T1000 (cell line): ENCODE measurements at places on chromosomes 7 and 10.

- DNase-seq, result no peak
Observed at GRCh38 chr10:91220954-91221675, 652 bp downstream of the PCGF5 start.

GRCh38 chr10:74451127-74451829 is 300.3 kb downstream of the ADK start:
- DNase-seq, result no peak

DNA sequence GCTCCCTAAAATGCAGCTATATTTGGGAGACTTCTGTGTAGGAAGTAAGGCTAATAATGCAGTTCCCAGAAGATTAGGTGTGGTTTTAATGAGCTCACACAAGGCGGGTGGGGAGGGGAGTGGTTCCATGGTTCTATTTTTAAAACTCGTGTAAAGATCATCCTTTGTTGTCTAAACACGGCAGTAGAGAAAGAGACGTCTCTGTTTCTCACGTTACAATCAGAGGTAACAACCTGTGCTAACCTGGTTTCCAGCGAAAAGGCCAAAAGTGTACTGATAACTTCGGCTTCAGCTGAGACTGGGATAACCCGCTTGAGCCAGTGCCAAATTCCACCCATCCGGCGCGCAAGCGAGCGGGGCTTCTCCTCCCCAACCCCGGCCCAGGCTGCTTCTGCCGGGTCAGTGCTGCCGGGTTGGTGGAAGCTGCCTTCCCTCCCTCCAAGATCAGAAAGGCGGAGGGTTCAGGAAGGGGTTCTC is 2.5 kb upstream of the MAP3K8 start:
- no peak for DNase-seq

GRCh38 chr7:107721286-107721685 is 22.7 kb upstream of the CBLL1 start:
- DNase-seq, result no peak

- DNase-seq, result no peak
Observed at GRCh38 chr10:129961157-129961701, 2.8 kb downstream of the EBF3 start.

- no peak for DNase-seq
Observed at GRCh38 chr10:33279276-33279675, 55.2 kb downstream of the NRP1 start.

DNA sequence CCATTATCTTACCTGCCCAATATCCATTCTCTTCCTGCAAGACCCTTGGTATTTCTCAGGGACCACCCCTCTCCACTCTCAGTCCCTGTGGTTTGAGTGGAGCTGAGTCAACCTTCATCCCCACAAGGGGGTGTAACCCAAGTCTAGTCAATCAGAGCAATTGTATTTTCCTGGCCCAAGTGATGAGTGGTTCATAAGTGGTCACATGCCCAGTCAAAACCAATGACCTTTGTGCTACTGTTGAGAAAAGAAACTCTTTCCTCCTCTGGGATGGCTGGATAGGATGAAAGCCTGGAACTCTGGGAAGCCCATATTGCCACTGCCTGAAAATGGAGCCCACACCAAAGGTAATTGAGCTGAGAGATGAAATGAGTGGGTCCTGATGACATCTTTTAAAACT is 93.6 kb downstream of the SNX10 start:
- no peak for DNase-seq

DNA sequence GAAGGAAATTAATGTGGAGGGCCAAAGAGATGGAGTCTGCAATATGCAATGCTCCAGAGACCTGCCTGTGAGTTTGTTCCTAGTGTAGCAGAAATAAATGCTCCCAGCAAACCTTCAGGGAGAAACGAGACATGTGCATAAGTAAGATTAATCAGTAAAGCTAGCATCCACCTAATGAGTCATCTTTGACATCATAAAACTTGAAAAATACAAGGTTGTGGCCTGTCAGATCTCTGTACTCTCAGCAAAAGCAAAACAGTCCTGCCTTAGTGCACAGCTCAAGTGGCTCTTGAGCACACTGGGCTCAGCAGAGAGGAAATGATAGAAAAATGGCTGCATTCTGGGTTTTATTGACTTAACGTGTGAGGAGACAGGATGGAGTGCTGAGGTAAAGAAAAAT is 32.5 kb upstream of the ERCC6 start:
- no peak for DNase-seq

GRCh38 chr10:120905268-120905667 is 54.1 kb downstream of the WDR11 start:
- DNase-seq, result no peak

DNA sequence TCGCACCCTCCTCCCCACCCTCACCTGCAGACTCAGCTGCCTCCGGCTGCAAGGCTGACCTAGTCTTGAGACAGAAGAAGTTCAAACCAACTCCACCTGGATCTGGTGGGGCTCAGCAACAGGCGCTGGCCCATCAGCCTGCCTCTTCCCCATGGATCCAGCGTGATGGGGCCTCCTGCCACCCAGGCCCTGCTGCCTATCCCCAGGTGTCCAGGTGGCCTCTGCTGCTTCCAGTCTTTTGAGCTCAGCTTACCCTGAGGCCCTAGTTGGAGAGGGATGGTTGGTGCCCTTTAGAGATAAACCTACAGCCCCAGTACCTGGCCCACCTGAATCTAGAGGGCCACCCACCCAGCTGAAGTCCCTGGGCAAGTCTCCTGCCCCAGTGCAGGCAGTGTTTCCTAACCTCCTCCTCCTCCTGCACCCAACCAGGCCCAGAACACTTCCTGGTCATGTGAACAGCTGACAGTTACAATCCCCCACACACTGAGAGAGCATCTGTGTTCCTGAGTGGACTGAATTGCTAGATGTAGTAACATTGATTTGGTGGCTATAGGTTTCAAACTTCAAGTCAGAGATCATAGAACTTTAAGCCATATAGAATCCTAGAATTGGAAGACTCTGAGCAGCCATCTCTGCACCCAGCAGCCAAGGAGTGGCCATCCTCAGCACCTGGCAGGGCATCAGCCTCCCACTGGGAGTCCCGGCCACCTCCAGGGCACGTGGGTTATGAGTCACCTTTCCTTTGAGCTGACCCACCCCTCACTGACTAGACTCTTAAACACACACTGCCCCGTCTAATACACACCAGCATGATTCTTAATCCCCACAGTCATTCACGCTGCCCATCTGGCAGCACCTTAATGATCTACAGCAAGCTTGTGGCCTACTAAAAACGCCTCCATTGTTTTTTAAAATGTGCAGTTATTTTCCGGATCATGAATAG is 51.9 kb downstream of the ALOX5 start:
- DNase-seq, result no peak

DNA sequence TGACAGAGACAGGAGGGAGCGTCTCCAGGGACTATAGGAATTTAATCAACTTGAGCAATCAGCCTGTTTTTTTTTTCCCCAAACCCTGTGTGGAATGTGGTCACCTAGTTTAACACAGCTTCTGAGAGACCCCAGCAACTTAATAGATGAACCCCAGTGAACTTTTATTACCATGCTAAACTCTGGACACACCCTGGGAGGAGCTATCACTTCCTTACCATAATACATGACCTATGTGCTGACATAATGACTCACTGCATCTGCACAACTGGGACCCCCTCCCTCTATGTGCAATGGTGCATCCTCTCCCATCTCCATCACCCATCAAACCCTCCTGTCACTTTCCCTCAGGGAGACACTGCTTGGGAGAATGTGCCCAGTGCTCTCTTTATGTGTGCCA is 83.7 kb downstream of the EPC1 start:
- DNase-seq, result no peak

GRCh38 chr7:98204670-98205069 is 6.6 kb upstream of the BHLHA15 start:
- DNase-seq, result no peak

- DNase-seq, result no peak
Observed at GRCh38 chr7:45082031-45082830, 6.5 kb downstream of the NACAD start.

DNA sequence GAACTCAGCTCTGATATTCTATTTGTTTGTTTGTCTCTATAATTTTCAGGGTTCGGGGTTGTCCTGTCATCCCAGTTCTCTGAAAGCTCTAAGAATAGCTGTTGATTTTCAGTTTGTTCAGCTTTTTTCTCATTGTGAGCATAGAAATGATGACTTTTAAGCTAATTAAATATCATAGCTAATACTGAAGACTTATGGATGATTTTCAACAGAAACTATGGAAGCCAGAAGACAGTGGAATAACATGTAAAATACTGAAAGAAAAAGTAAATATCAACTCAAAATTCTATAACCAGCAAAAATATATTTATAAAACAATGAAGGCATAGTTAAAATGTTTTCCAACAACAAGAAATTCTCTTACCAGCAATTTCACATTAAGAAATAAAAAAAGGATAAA is 96.4 kb upstream of the ETV1 start:
- DNase-seq, result no peak

- DNase-seq, result peak; percentile 56
Observed at GRCh38 chr10:73096041-73096448, 621 bp downstream of the P4HA1 start.

DNA sequence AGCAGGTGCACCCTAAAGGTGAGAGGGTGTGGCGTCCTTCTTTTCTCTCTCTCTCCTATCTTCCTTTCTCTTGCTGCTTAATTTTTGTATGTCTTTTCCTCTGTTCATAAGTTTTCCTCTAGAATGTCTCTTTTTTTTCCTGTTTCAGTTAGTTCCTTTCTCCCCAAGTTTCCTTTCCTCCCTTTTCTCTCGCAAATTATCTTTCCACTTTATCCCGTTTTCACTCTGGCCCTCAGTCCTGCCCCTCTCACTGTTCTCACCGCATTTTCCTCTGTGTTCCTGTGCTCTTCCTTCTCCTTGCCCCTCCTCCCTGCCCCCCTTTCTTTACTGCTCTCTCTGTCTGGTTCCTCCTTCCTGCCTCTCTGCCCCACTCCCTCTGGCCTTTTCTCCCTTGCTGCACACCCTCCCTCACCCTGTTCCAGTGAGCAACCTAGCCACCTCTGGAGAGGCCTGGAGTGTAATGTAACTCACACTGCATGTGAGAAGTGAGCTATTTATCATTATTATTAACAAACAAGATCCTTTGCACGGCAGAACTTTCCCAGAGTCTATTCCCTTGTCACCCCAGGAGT is 158.5 kb downstream of the C10orf105 start:
- no peak for DNase-seq

- no peak for DNase-seq
Observed at GRCh38 chr7:119033641-119034040, 809.1 kb downstream of the ANKRD7 start.

- DNase-seq, result no peak
Observed at GRCh38 chr10:14598809-14599764, 175.6 kb downstream of the FAM107B start.

DNA sequence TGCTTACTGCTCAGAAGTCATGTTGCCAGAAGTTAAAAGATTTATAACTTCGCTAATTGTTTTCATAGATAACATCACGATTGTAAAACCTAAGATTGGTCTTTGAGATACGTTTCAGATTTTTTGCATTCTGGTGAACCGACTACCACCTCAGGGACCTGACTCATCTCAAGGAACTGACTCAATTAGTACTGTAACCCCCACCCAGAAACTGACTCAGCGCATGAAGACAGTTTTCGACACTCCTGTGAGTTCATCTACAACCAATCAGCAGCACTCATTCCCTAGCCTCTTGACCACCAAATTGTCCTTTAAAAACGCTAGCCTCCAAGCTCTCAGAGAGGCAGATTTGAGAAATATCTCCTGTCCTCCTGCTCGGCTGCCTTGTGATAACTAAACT is 72.3 kb downstream of the ELMO1 start:
- peak; percentile 68 for DNase-seq

GRCh38 chr10:90418869-90419652 is 438.8 kb downstream of the HTR7 start:
- peak; percentile 27 for DNase-seq

- no peak for DNase-seq
Observed at GRCh38 chr10:116477986-116478664, 50.5 kb downstream of the PNLIPRP3 start.

- DNase-seq, result no peak
Observed at GRCh38 chr10:6269953-6270867, 67.5 kb downstream of the PFKFB3 start.

DNA sequence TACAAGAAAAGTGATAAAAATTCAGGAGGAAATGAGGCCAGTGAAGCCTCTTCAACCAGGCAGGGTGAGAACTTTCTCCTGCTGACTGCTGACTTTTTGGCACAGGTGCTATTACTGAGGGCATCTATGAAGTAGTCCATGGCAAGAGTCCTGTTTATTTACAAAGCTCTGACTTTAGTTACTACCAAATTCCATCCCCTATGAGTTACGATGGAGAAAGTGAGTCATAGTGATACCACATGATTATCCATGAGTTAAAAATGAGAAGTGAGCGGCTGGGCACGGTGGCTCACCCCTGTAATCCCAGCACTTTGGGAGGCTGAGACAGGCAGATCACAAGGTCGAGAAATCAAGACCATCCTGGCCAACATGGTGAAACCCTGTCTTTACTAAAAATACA is 19.9 kb downstream of the CCDC3 start:
- DNase-seq, result no peak

DNA sequence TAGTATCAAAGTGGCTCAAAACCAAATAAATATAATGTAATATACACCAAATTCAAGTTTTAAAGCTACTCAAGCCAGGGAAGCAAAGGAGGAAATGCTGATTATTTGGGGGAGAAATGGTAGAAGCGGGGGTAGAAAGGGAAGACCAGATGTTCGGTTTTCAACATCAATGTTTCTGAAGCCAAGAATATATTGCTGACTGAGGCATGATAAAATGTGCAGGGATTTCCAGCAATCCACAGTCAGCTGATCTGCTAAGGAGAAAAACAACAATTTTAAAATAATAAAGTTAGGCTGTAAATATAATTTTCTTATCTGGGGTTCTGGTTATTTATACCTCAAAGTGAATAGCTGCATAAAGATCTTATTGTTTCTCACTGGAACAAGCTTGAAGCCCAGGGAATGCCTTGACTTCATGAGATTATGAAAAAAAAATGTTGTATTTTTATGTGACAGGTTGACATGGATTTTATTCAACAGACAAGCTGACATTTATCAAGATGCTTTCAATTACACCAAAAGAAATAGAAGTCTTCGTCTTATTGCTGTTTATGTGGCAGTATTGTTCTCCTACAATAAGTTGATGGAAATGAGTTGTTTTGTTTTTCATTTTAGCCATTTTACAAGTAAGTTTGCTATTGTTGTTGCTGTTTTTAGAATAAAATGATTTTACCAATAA is 28.6 kb upstream of the BMPER start:
- DNase-seq, result no peak

GRCh38 chr10:5540080-5540479 is 15.3 kb downstream of the CALML3 start:
- no peak for DNase-seq
